ENCODE measurements at places on chromosomes 11 and 22.

DNA sequence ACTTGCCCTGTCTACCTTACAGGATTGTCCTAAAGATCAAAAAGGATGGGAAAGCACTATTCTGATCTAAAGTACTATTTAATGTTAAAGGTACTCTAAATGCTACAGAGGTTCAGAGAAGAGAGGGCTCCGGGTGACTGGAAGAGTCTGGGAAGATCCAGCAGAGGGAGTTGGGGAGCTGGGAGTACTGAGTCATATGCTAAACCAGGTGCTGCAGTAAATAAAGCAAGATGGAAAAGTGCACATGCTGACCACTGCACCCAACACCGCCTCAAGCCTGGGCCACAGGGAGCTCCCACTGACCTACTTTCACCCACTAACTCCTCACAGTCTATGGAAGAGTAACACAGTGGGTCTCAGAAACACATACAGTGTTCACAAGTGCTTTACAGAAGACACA is 49.3 kb downstream of the WT1 start:
- no peak for DNase-seq

DNA sequence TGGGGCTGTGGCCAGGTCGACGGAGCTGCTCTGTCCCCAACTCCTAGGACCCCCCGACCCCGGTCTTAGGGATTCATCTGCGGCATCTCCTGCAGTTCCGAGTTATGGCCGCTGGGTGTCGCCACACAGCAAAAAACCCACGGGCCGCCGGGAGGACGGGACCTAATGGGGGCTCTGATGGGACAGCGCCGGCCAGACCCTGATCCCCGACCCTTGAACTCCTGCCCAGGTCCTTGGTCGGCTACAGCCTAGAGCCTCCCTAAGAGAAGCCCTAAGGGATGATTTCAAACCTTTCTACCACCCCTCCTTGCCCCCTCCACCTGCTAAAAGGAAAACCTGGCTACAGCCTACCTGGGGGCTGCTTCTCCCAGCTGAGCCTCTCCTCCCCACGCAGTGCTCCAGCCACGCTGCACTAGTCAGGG is 30.8 kb upstream of the LRRC10B start:
- no peak for DNase-seq

- DNase-seq: no peak
Observed at GRCh38 chr11:109945626-109946321, 147.4 kb upstream of the ZC3H12C start.

DNA sequence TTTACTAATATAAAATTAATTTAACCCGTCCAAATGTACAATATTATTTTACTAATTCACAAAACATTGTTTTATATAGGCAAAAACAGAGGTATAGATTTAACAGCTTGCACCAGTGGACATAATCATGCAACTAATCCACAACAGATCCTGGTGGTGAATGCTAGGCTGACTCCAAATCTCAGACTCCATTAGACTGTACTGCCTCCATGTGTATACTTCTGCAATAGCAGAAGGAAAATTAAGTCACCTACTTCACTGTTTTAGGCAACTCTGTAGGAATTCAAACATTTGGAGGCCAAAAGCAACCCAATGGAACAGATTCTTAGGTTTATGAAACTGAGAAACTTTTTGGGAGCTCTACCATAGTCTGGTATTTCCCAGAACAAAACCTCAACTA is 30.0 kb upstream of the RAB39A start:
- DNase-seq: no peak

DNA sequence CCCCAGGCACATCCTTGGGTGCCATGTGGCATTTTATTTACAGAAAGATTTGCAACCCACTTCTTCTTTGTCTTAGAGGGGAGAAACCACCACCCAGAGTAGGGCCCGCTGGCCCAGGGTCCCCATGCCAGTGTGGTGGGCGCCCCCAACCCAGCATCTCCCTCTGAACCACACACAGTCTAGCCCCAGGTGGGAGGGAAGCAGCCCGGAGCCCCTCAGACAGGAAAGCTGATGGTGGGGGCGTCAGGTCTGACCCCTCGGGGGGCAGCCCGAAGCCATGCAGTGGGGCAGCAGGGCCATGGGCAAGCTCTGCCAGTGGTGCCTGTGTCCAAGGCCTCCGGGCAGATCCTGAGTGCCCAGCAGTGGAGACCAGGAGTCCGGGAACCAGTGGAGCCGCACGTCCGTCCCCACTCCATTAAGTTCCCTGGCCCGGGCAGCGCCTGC is 11.7 kb downstream of the TRPM5 start:
- no peak for DNase-seq

DNA sequence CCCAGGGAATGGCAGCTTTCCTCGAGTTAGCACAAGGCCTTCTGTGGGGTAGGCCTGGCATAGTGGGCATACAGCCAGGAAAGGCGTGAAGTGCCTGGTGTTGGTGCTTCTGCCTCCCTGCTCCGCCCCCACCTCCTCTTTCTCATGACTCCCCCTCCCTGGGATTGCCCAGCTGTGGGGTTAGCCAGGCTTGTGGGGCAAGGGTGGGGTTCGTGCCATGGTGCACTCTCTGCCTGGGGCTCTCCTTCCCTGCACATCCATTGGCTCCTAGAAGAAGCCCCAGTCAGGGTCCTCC is 236.8 kb upstream of the NCAM1 start:
- DNase-seq: no peak

- DNase-seq: no peak
Observed at GRCh38 chr11:26350002-26350401, 18.1 kb downstream of the ANO3 start.

DNA sequence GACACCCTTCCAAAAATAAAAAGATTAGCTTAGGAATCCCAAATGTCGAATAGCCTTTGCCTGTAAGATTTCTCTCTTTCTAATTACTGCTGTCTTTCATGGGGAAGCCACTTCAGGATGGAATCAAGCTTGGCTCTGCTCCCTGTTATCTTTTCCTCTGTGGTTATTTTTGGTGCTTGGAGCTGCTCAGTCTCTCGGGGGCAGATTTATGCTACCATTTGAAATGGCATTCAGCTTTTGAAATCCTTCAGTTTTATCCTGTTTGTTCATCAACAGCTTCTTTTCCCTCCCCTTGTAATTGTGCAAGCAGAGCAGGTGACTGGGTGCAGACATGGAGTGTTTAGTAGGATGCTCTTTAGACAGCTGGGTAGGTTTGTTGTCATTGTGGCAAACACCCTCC is 111.0 kb downstream of the DBX1 start:
- DNase-seq: no peak

DNA sequence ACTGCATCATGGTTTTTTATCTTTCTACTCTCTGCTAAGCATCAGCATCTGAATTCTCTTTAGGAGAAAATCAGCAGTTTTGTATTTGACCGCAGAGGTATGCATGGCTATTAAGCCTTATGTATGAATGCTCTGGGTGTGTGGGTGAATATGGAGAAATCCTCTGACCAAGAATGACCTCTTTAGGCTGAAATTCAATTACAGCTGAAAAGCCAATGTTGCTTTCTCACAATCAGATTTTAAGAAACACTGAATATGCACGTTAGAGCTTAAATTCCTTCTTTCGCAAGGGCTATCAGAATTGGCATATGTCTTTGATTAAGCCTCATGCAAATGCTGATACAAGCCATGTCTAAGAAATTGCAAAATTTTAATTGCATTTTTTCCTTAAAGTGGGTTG is 43.2 kb downstream of the ARHGAP42 start:
- no peak for DNase-seq
